ENCODE measurements at places on chromosomes 5 and 9.

GRCh38 chr9:35611230-35611797 is 6.3 kb downstream of the TESK1 start:
- DNase-seq: no peak

DNA sequence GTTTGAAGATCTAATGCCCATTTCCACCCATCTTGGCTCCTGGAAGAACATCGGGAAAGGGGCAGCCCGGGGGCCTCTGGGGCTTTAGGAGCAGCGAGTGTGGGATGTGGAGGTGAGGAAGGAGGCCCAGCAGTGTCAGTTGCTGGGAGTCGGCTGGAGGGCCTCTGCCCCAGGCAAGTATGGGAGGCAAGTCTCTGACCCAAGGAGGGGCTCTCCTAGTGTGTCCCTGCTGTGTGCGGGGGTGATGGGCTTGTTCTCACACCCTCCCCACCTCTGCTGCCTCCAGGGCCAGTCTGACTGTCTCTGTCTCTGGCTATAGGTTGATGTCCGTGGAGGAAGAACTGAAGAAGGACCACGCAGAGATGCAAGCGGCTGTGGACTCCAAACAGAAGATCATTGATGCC is 129.7 kb downstream of the DAB2IP start:
- DNase-seq: no peak

- DNase-seq: no peak
Measured at GRCh38 chr5:139976703-139977102, 66.4 kb downstream of the NRG2 start.

- no peak for DNase-seq
Measured at GRCh38 chr9:6905850-6906375, 148.1 kb downstream of the KDM4C start.

GRCh38 chr9:36110434-36110833 is 26.1 kb upstream of the GLIPR2 start:
- DNase-seq: no peak

- DNase-seq: no peak
Measured at GRCh38 chr5:56321236-56321881, 88.2 kb upstream of the ANKRD55 start.

- no peak for DNase-seq
Measured at GRCh38 chr9:137315581-137316011, 13.5 kb upstream of the NRARP start.

- DNase-seq: peak; percentile 48
Measured at GRCh38 chr9:121707477-121708424, 56.3 kb downstream of the DAB2IP start.

- no peak for DNase-seq
Measured at GRCh38 chr9:128822407-128823042, 4.2 kb downstream of the ENDOG start.

GRCh38 chr5:180340856-180341255 is 12.3 kb downstream of the GFPT2 start:
- peak; percentile 29 for DNase-seq

- DNase-seq: no peak
Measured at GRCh38 chr5:168214071-168214470, 77.4 kb upstream of the WWC1 start.

DNA sequence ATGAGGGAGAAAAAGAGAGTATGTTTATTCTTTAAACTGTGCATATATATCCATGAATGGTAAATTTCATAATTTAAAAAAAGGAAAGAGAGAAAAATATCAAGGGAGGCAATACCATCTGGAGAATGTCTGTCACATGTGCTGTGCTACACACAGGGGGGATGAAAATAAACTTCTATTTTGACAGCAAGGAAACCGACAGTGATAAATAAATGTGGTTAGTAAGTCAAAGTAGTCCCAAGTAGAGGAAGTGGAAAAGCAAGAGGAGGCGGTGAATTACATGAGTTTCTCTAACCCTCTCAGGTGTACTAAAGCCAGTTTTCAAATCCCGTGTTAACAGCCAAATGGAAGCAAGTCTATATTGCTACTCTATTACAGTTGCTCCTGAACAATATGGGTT is 83.3 kb downstream of the ICE1 start:
- DNase-seq: no peak

DNA sequence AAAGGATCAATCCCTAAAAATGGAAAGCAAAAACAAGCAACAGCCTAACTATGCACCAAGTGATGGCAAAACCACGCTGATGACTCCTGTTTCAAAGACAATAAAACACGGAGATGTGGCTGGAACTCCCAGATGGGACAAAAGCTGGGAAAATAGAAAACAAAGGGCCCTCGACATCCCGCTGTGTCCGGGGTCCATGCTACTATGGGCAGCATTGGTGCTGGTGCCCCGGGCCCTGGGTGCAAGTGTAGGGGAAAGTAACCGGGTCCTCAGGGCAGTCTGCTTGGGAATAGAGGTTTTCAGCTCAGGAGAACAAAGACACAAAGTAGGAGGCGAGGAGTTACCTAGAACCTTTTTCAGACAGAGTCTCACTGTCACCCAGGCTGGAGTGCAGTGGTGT is 46.1 kb downstream of the MRPL36 start:
- DNase-seq: no peak

DNA sequence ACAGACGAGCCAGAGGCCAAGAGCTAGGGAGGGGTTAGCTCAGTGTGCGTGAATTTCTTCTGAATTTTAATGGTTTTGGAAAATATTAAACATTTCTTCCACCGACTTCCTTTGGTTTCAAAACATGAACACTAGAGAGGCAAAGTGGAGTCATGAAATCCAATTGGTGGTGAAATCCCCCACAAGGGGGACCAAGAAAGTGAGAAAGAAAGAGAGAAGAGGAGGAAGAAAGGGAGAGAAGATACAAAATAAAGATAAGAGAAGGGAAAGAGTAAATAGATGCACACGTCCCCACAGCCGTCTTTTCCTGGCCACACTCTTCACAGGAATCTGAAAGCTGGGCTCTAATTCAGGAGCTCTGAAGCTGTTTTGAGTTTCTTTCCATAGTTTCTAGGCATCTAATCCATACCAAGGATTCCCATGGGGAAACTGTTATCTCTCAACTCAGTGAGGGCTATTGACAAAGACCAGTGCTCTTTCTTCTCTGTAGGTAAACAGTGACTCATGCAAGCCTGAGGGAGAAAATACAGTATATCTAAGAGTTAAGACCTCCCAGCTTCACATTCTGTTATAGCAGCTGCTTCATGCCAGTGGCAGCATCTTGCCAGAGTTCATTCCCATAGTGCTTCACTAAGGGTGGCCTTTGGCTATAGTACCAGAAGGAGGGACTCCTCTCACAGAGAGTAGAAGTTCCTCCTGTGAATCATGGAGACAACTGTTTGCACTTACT is 115.8 kb upstream of the LIFR start:
- peak; percentile 15 for DNase-seq

- no peak for DNase-seq
Measured at GRCh38 chr9:132011309-132011708, 68.4 kb downstream of the MED27 start.

DNA sequence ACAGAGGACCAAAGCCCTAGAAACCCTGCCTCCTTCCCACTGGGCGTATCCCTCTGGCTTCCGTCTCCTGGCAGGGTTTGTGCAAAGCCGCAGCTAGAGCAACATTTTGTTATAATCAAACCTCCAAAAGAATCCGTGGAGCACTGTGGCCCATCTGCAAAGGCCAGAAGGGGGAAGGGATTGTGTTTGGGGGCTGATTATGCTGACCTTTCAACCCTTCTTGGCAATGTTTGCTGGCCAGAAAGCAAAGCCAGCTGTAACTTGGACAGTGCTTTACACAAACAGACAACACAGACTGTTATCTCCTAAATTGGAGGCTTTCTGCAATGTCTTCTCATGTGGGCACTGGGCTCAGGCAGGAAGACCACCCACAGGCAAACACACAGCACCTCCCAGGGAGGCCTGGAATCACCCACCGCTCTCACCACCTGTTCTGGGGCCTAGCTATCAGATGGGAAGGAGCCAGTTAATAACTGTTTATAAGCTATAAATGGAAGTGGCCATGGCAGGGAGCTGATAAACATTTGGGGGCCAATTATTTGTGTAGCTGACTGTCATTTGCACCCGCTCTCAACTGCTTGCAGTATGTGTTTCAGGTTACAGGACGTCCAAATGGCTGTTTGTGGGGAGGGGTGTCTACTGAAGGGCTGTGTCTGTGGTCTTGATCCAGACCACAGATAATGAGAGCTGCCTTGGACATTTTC is 121.6 kb upstream of the ERCC6L2 start:
- no peak for DNase-seq

DNA sequence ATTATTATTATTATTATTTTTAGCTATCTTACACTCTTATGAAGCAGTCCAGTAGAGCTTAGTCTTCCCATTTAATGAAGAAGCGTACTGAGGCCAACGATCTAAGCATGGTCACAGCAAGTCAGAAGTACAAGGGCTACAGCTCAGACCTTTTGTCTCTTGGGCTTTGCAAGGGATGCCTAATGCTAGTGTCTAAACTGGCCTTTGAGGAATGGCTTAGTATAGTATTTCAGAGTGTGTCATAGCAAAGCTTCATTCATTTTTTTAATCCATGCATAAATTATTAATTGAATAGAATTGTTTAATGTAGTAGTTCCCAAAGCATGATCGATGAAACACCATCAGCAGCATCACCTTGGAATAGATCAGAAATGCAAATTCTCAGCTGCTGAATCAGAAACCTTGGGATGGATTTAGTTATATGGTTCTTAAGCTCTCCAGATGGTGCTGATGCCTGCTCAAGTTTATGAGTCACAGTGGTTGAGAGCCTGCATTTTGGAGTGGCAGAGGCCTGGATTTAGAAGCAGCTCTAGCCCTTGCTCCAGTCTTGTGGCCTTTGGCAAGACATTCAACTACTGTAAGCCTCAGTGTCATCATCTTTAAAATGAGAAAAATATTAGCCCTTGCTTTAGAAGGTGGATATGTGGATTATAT is 6.1 kb downstream of the IL12B start:
- DNase-seq: peak; percentile 67

- no peak for DNase-seq
Measured at GRCh38 chr5:41345295-41345694, 132.0 kb upstream of the C6 start.

- DNase-seq: no peak
Measured at GRCh38 chr9:120820095-120820494, 22.6 kb downstream of the PSMD5 start.

GRCh38 chr5:33465120-33465519 is 24.4 kb downstream of the TARS1 start:
- no peak for DNase-seq

- no peak for DNase-seq
Measured at GRCh38 chr5:166031926-166032325, 2259.5 kb upstream of the WWC1 start.

- DNase-seq: no peak
Measured at GRCh38 chr5:107402434-107403227, 268.1 kb downstream of the EFNA5 start.

DNA sequence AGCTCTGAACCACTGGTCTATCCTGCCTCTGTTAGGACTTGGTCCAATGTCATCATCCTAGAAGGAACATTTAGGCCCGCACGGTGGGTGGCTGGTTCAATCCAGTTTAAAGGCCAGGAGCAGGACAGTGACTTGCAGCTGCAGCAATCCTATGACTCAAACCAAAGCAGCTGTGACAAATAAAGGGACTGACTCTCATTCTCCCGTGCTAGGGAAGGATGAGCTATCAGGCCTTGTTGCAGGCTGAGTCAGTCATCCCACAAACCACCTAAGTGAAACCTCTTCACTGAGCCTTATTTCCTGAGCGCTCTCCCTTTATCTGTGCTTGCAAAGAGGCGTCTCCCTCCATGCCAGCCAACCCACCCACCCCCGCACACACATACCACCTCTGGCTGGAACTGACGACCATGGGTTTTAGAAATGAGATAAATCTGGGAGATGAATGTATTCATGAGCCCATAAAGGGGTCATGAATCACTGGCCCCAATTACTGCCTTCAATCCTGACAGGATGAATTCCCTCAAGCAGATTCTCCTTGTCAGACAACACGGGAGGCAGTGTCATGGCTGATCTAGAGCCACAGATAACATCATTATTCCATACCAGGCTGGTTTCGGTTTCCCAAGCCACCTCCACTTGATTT is 93.4 kb downstream of the KCNIP1 start:
- peak; percentile 89 for DNase-seq

GRCh38 chr9:131845305-131846298 is 105.7 kb upstream of the RAPGEF1 start:
- DNase-seq: no peak

- DNase-seq: no peak
Measured at GRCh38 chr5:68455216-68455615, 239.7 kb downstream of the PIK3R1 start.

- DNase-seq: no peak
Measured at GRCh38 chr5:111628901-111629300, 116.6 kb upstream of the STARD4 start.

DNA sequence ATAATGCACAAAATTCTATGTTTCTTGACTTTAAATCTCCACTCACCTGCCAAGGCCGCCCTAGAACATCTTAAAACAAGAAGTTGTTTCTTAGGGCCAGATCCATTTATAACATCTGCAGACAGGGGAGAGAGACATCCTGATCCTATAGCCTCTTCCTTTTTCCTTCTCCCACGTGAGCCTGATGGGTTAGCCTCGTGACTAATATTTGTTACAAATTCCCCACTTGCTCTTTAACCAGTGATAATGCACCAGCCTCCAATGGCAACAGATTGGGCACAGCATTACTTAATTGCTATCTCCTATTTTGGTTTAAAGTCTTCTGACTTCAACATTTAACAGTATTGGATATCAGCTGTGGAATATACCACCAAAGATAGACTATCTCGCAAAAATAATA is 196.5 kb downstream of the GADD45G start:
- DNase-seq: no peak

- DNase-seq: no peak
Measured at GRCh38 chr5:56649569-56649968, 165.8 kb upstream of the MAP3K1 start.

DNA sequence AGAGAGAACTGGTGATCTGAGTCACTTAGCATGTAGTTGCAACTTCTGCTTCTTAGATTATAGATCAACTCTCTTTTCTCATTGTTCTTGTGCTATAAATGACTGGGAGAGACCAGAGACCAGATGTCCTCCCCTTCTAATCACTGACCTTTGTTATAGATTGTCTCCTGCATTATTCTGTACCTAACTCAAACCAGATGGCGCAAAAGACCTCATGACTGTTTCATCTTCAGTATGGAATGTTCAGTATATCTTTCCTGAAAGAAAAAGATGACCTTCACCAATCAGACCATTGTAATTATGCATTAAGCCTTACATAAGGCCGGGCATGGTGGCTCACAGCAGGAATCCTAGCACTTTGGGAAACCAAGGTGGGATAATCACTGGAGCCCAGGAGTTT is 30.5 kb upstream of the ADAM19 start:
- no peak for DNase-seq

GRCh38 chr9:85200726-85201404 is 531.3 kb downstream of the NTRK2 start:
- DNase-seq: peak; percentile 81
